ENCODE measurements at places on chromosomes 5 and 9.

DNA sequence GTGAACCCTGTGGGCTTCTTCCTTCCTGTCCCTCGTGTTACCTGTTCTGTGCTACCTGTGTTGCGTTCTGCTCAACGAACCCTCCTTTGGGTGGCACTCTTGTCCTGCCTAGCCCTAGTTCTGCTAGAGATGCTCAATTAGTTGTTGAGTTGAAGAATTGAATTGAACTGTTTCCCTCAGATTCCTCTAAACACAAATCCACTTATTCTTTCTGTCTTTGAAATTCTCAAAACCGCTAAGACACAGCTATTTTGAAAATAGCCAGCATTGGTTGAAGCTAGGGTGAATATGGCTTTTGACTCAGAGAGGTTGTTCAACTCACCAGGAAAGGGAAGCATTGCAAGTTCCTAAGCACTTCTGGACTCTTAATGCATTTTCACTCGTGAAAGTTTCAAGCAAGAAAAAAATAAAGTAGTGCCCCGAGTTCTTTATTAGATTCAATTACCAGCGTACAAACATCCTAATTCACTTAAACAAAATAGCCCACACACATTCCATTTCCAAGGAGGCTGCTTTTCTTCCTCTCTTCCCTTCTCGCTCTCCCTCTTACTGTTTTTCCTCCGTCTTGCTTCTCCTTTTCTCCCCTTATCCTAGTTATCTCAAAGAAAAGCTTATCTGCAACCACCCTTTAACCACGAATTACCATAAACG is 642 bp upstream of the ITGA1 start:
- DNase-seq: peak; percentile 28

DNA sequence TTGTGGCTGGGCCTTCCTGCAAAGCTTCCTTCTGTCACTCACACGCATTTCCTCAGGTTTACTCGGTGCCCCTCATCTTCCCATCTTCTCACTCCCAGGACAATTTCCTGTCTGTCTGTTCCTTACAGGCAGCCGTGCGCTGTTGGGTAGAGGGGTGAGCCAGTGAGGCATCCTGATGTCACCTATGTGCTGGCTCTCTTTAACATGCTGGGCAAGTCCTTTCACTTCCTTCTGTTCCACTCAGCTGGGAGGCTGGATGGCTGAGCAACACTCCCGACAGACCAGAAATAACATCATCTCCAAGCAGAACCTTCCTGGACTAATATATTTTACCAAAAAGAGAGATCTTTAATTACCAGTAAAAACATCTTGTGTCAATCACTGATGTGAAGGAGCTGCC is 103.0 kb downstream of the HSD17B3 start:
- no peak for DNase-seq

GRCh38 chr9:132846109-132846917 is 31.8 kb downstream of the AK8 start:
- DNase-seq: no peak

DNA sequence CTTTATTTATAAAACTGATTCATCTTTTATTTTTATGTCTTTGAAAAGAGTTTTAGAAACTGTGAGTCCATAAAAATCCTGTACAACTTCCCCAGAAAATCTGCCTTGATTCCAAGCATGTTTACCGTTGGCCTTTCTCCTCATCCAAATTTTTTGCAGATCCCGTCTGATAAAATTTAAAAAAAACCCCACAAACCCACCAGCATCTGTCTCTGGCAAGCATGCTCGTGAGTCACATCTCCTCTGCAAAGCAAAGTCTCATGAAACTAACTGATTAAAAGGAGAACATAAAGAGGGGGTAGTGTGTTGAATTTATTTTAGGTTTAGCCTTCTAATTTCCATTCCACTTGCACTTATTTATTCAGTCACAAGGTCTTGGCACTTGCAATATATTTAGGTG is 109.4 kb downstream of the MAT2B start:
- peak; percentile 6 for DNase-seq

DNA sequence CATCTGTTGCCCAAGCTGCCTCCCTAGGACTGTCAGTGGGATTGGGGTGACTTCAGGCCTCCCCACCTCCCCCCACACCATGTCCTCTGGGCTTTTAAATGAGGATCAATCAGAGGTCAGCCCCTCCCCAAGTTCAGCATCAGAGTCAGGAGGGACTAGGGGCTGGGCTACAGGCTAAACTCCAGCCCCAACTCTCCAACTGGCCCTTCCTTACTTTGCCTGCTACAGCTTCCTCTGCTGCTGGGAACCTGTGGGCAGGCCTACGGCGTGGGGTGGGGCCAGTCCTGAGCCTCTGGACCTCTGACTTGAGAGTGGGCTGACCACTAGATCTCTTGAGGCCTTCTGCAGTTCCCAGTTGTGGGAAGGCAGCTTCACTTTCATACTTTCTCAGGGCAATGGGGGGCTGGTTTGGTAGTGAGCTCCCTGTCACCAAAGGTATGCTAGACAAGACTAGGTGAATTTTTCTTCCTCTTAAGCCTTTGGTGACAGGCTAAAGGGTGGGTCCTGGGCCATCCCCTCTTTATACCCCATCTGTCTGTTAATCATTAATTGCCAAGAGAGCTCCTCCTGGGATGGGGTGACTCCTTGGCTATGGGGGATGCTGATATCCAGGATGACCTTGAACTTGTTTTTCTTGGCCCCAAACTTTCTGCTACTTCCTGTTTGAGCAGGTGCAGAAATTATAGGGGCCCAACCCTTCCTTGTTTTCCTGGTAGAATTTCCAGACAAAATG is 10.8 kb upstream of the DAB2IP start:
- DNase-seq: no peak

DNA sequence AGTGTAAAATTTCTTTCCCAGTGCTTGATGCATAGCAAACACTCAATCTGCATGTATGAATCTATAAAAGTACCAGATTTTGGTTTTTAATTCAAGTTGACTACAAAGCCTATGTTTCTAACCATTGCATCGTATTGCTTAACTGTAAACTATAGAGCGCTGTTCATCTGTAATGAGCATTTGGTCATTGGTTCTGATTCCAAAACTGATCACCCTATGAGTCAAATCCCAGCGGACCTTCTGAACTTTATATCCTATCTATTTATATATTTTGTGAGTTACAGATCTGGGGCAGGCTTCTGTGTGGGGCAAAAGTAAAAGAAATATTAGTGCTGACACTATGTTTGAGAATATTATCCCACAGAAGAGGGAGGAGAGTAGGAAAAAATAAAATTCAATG is 305.7 kb upstream of the TNC start:
- no peak for DNase-seq

GRCh38 chr5:116905885-116906284 is 331.3 kb upstream of the SEMA6A start:
- DNase-seq: no peak

GRCh38 chr9:124504530-124505005 is 2.6 kb downstream of the NR5A1 start:
- no peak for DNase-seq

GRCh38 chr5:137624786-137625349 is 111.0 kb downstream of the KLHL3 start:
- DNase-seq: no peak

GRCh38 chr9:15642369-15642962 is 89.6 kb downstream of the CCDC171 start:
- DNase-seq: peak; percentile 55

GRCh38 chr9:76302543-76302942 is 91.7 kb downstream of the RFK start:
- no peak for DNase-seq

DNA sequence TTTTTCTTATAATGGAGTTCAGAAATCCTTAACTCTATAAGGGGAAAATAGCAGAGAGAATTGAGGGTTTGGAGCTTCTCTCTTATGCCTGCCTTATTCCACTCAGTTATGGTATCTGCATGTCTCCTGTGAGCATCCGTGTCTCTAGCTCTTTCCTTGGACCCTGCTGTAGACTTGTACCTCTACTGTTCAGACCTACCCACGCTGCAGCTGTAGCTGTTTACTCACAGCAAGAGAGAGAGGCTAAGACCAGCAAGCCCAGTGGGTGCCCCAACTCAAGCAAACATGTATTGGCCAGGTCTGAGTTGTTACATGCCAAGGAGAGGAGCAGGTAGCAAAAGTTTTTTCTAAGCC is 7.1 kb upstream of the PCSK1 start:
- no peak for DNase-seq

- no peak for DNase-seq
Measured at GRCh38 chr5:6405591-6405990, 27.2 kb upstream of the MED10 start.

DNA sequence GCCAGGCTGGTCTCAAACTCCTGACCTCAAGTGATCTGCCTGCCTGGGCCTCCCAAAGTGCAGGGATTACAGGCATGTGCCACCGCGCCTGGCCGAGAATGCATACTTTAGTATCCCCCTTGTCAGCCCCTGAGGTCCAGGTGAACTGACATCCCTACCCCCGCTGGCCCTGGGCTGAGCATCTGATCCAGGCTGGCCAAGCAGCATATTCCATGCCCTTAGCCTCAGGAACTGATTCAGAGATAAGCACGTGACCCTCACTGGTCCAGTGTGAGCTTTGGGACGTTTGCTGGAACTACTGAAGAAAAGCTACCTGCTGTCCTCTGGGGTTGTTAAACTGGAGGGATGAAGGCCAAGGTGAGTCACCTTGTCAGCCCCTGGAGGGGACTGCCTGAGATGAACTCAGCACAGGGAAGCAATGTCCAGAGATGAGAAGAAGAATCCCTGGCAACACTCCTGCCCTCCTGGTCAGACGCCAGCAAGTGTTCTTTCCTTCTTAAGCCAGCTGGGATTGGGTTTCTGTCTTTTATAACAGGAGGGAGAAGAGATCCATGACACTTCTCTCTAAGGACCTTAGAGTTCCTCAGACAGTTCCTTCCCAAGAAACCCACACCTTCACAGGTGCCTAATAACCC is 59.1 kb upstream of the FBXW11 start:
- peak; percentile 24 for DNase-seq
